Right kidney (tissue), 9 donors: ENCODE measurements at places on chromosomes 3 and 15.

DNA sequence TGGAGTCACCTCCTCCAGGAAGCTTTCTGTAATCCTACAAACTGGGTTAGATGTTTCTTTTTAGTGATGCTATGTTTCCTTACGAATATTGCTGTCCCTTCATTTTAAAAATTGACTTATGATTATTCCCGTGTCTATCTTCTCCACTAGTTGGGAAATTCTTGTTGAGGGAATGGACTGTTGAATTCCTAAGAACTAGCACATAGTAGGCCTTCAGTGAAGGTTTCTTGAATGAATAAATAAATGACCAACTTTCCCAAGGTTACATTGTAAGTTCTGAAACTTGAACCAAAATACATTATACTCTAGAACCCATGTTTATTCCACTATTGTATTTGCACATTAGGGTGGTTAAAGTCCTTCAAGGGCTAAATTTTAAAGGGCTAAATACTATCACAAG lies 812 bp upstream of the IL20RB start:
- DNase-seq = no peak

- DNase-seq = no peak
Measured at GRCh38 chr3:30470496-30470895, 135.9 kb upstream of the TGFBR2 start.

- no peak for DNase-seq
Measured at GRCh38 chr15:50100486-50100885, 18.5 kb downstream of the ATP8B4 start.

- no peak for DNase-seq
Measured at GRCh38 chr3:52854013-52854412, 19.2 kb upstream of the MUSTN1 start.

DNA sequence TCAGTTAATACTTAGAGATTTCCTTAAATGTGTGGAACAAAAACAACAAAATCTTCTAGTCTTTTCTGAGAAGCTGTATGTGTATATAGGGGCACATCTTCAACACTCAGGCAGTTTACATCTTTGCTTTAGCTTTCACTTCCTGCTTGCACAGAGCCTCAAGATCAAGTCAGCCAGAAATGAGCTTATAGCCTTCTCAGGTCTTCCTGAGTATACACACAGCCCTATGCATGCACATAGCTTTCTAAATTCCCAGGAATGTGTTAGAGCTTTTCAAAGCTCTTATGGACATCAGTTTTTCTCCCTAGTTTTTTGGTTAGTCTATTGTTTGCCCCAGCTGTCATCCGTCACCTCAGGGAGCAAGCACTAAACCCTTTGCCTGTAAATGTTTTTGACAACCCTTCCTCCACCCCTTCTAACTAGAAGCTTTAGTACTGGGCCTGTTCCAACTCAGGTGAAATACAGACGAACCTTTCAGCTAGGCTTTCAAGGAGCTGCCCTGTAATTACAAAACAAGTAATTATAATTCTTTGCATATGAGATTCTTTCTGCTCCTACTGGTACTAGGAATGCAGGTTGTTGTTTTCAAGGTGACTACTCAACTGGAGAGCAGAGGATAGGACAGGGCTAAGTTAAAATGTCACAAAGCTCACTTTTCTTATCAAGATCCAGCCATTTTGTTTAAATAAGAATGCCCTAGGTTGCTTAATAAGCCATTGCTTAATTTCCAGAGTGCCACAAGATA lies 22.6 kb upstream of the MTMR10 start:
- no peak for DNase-seq

DNA sequence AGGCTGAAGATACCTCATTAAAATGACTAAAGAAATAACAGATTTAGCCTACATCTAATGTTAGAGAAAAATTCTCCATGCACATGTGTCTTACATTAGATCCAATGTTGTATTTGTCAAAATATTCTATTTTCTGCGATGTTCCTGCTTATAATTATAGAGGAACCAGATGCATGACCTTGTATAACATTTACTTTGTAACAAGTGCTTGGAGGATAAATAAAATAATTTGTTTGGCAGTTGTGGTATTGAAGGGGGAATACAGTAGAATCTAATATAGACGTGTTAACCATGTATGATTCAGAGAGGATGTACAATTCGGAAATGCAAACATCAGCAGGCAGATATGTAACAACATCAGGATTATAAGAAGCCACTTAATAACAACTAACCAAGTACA lies 922.2 kb downstream of the TUSC7 start:
- no peak for DNase-seq

GRCh38 chr15:50119063-50120040 lies at the start of gene ATP8B4:
ATP8B4 (minus strand) TSS chr15:50119233; CDS start chr15:50106966, 12,267 bp downstream.
- no peak for DNase-seq

DNA sequence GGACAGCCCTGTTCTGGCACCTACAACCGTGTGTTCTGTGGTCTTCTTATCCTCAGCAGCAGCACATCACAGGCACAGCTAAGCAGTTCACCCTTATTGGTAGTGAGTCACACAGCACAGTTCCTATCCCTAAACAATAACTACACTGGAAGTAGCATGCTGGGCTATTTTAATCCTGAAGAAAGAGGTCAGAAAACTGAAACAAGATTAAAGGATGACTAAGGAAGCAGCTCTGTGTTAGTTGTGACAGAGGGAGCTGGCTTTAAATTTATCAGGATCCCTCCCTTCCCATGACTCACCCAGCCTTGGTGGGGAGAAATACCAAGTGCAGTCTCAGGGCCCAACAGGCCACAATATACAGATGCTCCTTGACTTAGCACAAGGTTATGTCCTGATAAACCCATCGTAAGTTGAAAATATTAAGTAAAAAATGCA lies 144.3 kb downstream of the ERC2 start:
- no peak for DNase-seq

DNA sequence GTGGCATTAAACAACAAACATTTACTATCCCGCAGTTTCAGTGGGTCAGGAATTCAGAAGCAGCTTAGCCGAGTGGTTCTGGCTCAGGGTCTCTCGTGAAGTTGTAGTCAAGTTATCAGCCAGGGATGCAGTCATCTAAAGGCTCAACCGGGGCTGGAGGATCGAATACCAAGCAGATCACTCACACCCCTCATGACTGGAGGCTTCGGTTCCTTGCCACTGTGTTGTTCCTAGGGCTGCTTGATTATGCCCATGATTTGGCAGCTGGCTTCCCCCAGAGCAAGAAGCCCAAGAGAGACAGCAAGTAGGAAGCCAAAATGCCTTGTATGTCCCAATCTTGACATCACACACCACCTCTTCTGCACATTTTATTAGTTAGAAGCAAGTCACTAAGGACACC lies 33.9 kb upstream of the CDCP1 start:
- no peak for DNase-seq

GRCh38 chr15:60799885-60800284 lies 320.9 kb upstream of the ICE2 start:
- no peak for DNase-seq

DNA sequence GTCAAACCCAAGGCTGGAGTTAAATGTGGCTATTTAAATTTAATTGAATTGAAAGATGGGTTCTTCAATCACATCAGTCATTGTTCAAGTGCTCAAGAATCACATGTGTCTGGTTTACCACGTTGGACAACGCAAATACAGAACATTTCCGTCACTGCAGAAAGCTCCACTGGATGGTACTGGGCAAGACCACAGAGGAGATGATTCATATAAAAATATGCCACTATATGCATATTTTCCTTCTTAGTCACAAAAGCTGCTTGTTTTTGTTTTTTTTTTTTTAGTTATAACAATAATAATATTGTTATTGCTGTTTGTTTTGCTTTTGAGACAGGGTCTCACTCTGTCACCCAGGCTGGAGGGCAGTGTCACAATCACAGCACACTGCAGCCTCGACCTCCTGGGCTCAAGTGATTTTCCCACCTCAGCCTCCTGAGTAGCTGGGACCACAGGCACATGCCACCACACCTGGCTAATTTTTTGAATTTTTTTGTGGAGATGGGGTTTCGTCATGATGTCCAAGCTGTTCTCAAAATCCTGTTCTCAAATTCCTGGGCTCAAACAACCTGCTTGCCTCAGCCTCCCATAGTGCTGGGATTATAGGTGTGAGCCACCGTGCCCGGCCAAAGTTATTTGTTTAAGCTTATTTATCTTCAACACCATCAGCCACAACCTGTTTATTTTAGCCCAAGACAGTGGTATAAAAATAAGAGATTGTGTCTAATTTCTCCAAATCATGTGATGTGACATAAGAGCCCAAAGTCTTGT lies 19.4 kb downstream of the RTP3 start:
- no peak for DNase-seq

DNA sequence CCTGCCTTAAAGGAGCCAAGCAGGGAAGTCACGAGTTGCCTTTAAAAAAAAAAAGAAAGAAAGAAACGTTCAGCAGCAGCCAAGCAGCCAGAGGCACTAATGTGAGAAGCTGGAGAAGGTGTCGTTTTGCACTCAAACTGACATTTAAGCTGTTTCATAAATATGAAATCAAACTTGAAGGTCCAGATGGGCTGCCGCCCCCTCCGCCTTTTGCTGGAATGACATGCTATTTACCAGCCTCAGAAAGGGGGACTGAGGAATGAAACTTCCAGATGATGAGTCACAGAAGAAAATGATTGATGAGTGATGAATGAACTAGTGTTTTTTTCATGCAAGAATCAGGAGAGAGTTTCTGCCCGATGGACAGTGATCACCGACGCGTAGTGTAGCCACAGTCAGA lies 396.8 kb downstream of the IGSF11 start:
- DNase-seq = no peak

DNA sequence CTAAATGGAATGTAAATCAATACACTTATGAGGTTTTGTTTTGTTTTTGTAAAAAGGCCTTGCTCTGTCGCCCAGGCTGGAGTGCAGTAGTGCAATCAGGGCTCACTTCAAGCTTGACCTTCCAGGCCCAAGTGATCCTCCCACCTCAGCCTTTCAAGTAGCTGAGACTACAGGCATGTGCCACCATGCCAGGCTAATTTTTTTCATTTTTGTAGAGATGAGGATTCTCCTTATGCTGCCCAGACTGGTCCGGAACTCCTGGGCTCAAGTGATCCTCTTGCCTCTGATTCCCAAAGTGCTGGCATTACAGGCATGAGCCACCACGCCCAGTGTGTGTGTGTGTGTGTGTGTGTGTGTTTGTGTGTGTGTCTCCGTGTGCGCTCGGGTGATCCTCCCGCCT lies 1.3 kb upstream of the TRIP4 start:
- no peak for DNase-seq

- DNase-seq = no peak
Measured at GRCh38 chr15:32838820-32839219, 121.0 kb downstream of the GREM1 start.

DNA sequence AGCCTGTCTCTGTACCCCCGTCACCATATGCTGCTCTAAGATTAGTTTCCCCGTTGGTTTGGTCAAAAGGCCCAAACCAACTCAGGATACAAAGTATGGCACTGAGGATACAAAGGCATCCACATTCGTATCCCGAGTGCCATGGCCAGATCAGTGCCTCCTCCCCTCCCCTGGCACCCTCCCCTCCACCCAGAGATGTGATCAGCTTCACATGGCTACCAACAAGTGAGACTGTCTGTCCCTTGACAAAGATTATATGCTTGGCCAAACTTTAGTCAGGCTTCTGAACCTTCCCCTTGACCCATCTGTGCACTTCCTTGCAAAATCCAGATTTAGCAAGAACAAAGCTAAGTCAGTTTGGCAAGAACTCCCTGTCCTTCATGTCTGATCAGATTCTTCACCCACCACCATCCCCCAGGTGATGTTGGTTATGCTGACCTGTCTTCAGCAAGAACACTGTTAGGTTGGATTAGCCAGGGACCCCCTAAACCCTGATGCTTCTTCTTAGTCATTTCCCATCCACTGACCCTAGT lies 61.7 kb downstream of the KLF15 start:
- DNase-seq = no peak

DNA sequence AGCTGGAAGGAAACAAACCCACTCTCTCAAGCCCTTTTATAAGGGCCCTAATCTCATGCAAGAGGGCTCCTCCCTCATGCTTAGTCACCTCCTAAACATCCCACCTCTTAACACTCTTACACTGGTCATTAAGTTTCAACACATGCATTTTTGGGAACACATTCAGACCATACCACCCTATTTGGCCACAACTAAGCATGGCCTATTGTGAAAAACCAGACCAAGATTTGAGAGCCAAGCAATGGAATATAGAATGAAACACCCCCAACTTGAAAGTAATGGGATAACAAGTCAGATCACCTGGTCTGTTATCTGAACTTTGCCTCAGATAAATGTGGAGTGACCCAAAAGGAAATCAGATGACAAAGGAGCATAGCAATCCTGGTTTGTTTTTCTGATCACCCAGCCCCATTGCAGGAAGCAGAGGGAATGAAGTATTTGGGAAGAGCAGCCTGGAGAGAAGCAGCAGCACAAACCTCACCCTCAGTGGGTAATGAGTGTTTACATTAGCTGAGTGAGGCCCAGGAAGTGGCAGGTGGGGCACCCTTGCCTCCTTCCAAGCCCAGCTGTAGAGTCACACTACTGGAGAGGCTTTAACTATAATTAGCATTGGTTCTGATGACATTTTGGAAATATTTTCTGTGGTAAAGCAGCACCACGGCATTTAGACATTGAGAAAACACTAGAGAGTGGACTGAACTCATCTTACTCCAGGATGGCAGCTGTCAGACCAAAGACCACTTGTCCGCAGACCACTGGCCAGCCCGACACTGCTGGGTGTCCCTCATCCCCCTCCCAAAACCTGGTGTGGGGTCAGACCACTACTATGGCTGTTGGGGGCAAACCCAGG lies 48.8 kb upstream of the PRTG start:
- no peak for DNase-seq

GRCh38 chr15:95017666-95018328 lies 786.4 kb downstream of the MCTP2 start:
- DNase-seq = no peak

GRCh38 chr3:181711325-181712135 lies at the start of gene SOX2:
SOX2 (plus strand) TSS chr3:181711925; CDS start chr3:181712361, 436 bp downstream.
- DNase-seq = peak; percentile 75

DNA sequence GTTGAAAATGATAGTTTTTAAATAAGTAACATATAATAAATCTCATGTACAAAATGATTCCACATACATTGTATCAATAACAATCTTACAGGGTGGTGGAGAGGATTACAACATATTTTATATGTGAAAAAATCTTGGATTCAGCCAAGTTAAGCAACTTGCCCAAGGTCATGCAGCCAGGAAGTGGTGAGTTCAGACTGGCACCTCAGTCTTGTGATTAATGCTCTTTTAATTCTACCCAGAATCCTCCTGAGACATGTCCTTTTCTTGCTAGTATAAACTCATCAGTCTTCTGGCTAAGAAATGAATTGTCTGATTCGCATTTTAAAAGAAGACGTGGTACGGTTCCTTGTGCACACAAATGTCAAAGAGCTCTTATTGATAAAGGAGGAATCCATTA lies 4.5 kb upstream of the MYRIP start:
- no peak for DNase-seq

DNA sequence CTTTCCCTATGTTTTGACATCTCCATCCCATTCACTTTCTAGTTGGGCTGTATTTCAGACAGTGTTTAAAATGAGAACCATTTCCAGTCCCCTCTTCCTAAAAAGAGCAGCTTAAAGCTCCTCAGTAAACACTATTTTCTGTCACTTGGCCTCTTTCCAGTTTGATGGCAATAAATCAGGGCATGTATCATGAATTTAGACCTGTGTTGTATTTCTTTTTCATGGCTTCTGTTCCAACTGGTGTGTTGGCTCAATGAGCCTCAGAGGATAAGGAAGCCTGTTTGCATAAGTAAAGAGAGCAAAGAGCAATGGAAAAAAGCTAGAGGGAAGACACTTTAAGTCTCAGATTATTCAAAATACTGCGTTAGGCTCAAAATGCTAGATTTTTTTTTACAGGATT lies 7.2 kb downstream of the CCDC80 start:
- peak; percentile 45 for DNase-seq

- no peak for DNase-seq
Measured at GRCh38 chr15:78977091-78977571, 32.3 kb upstream of the CTSH start.
